ENCODE measurements at places on chromosomes 5 and 9. TPM values are rescaled to one million over a fixed set of nuclear protein-coding genes. Genes with fewer than 3 reads are reported as not detected.

DNA sequence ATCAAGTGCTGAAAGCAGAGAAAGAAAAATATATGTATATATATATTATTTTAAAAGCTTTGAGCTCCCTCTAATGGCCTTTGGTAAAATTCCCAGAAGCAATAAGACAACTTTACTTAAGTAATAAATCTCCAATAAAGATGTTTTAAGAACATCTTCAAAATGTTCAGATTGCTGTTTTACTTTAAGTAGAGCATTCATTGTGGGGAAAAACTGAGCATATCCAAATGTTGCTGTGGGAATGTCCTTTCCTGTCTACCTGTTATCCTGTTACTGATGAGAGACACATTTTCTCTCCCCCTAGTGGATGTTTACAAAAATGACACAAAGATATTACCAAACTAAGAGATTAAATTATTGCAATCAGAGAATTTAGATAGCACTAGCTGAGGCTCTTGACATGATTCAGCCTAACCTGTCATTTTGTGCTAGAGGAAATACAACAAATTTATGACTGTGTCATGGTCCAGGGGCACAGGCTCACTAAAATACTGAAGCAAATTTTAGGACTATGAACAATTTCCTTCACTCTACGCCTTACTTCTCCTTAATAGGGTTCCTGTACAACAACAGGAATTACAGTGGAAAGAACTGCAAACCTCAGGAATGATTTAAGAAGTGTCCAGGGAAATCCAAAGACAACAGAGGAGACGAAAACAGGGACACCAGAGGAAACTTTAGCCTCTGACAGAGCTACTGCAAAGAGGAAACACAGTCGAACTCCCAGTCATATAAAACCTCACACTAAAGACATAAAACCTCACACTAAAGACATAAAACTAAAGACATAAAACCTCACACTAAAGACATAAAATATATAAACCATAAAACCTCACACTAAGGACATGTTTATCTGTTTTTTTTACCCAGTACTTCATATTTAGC lies 24.3 kb upstream of the PRRC1 start:
- peaks cover 3% of the 10 kb centered on the region for H3K27me3 ChIP-seq
- H3K4me1 ChIP-seq = no peaks in the 10 kb centered on the region
- H3K27ac ChIP-seq = no peak overlapping the region
- no peak for DNase-seq
- no peak overlapping the region for H3K4me3 ChIP-seq

Gene GFI1B
- not detected for total RNA-seq

GRCh38 chr5:67283988-67284487 lies 87.4 kb upstream of the CD180 start:
- no peaks in the 10 kb centered on the region for H3K27me3 ChIP-seq
- DNase-seq = no peak
- no peaks in the 10 kb centered on the region for H3K36me3 ChIP-seq
- H3K27ac ChIP-seq = peak overlapping the region; percentile 42

DNA sequence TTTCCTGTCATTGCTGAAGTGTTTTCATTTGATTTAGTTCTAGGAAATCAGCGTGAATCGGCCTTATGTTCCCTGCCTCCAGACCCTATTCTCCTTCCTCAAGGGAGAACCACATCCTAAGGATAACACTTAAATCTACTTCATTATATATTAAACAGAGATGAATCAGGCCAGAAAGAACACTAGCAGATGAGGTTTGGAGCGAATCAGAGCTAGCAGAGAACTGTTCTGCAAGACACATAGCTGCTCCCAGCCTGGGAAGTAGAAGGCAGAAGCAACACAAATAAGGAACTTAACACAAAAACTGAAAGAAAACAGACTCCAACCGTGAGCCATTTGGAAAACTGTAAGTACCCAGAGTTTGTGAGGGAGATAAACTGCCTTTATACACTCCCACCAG lies 718.2 kb downstream of the SEMA5A start:
- no peak overlapping the region for H3K4me3 ChIP-seq
- H3K4me1 ChIP-seq = no peaks in the 10 kb centered on the region
- no peak overlapping the region for H3K27ac ChIP-seq
- no peak for DNase-seq

DNA sequence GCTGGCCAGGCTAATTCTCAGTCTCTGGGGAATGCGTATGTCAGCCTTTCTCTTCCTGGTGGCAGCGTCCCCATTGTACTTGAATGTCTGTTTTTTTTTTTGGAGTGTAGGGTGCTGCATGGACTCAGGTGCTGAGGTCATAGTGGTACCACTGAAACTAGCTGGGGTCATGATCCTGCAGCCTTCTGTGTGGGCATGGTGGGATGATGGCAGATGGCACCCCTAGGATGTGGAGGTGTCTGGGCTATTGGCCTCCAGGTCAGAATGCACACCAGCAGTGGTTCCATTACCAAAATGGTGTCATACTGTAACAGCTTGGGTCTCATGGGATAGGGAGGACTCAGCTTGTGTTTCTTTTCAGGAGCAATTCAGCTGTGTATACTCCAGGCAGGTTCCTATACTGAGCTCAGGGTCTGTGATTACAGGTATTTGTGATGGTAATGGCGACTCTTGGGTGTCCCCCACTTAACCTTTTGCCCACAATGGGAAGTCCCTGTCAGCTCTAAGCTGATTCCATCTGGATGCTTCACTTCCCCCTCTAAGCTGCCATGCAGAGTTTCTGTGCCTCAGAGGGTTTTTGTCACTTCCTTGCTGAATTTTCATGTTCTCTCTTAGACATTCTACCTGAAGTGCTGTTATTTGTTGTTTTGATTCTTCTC lies 17.9 kb downstream of the HSD17B4 start:
- H3K27me3 ChIP-seq = no peaks in the 10 kb centered on the region
- peaks cover 6% of the 10 kb centered on the region for H3K36me3 ChIP-seq
- no peak overlapping the region for H3K4me3 ChIP-seq
- H3K27ac ChIP-seq = no peak overlapping the region

Gene PAPPA
- 6.6 TPM for total RNA-seq

DNA sequence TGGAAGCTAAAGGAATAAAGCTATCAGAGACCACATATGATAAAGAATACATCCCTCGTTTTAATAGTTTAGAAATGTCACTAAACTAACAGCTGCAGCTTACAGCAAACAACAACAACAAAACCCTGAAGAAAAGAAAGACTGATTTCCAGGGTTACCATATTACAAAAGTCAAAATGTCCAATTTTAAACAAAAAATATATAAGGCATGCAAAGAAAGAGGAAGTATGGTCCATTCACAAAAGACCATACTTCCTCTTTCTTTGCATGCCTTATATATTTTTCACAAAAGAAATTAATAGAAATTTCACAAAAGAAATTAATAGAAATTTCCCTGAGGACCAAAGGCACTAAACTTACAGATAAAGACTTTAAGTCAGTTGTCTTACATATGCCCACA lies 354.2 kb downstream of the ARL15 start:
- no peak overlapping the region for H3K4me3 ChIP-seq
- no peak overlapping the region for H3K27ac ChIP-seq
- no peak for DNase-seq
- peaks cover 6% of the 10 kb centered on the region for H3K4me1 ChIP-seq

Gene SPINK7
- not detected for total RNA-seq

Gene FANCG
- 11.0 TPM for total RNA-seq

DNA sequence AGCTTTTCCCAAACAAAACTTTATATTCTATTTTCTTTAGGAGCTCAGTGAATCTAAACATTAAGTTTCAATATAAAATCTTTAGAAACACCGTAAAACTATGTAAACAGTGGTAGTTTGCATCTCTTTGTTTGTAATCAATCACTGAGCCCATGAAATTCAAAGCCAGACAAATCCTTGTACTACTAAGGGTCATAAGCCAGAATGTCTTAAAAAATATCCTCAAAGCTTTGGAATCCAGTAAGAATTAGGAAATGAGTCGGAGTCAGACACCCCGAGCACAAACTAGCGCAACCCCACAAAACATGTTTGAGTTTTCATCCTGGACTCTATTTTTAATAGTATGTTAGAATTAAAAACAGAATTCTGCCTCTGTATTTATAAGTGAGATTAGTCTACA lies 153.8 kb downstream of the HSPA4 start:
- H3K4me3 ChIP-seq = no peak overlapping the region
- no peaks in the 10 kb centered on the region for H3K27me3 ChIP-seq
- no peaks in the 10 kb centered on the region for H3K36me3 ChIP-seq
- DNase-seq = no peak

GRCh38 chr5:175246889-175247520 lies 197.0 kb downstream of the DRD1 start:
- peaks cover 14% of the 10 kb centered on the region for H3K4me1 ChIP-seq
- DNase-seq = no peak
- no peaks in the 10 kb centered on the region for H3K27me3 ChIP-seq
- no peak overlapping the region for H3K27ac ChIP-seq

DNA sequence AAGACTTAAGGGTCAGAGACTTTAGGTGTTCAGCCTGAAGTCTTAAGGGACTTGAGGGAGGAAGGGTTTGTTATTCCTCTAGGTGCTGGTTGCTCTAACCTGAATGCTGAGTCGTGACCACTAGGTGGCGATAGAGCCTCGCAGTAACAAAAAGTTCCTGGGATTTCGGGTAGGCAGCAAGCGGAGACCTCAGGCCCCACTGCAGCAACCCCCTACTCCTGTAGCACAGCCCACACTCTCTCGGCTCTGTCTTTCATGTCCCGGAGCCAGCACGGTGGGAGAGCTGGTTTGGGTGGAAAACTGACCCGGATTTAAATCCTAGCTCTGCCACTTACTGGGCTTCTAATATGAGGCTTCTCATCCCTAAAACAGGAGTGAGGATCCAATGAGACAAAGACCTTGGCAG lies 100.3 kb upstream of the PANK3 start:
- peak; percentile 83 for DNase-seq
- H3K27ac ChIP-seq = no peak overlapping the region
- no peaks in the 10 kb centered on the region for H3K27me3 ChIP-seq
- no peaks in the 10 kb centered on the region for H3K4me1 ChIP-seq
- H3K36me3 ChIP-seq = no peaks in the 10 kb centered on the region

- H3K4me3 ChIP-seq = no peak overlapping the region
- H3K4me1 ChIP-seq = no peaks in the 10 kb centered on the region
- H3K27me3 ChIP-seq = no peaks in the 10 kb centered on the region
- no peak overlapping the region for H3K27ac ChIP-seq
- H3K36me3 ChIP-seq = no peaks in the 10 kb centered on the region
Observed at GRCh38 chr9:18881758-18882157, 151.3 kb downstream of the SAXO1 start.

GRCh38 chr9:135480940-135481310 lies 1.3 kb downstream of the PPP1R26 start:
- H3K4me1 ChIP-seq = no peaks in the 10 kb centered on the region
- H3K27ac ChIP-seq = no peak overlapping the region
- no peaks in the 10 kb centered on the region for H3K27me3 ChIP-seq
- peak overlapping the region; percentile 74 for H3K4me3 ChIP-seq
- DNase-seq = no peak

DNA sequence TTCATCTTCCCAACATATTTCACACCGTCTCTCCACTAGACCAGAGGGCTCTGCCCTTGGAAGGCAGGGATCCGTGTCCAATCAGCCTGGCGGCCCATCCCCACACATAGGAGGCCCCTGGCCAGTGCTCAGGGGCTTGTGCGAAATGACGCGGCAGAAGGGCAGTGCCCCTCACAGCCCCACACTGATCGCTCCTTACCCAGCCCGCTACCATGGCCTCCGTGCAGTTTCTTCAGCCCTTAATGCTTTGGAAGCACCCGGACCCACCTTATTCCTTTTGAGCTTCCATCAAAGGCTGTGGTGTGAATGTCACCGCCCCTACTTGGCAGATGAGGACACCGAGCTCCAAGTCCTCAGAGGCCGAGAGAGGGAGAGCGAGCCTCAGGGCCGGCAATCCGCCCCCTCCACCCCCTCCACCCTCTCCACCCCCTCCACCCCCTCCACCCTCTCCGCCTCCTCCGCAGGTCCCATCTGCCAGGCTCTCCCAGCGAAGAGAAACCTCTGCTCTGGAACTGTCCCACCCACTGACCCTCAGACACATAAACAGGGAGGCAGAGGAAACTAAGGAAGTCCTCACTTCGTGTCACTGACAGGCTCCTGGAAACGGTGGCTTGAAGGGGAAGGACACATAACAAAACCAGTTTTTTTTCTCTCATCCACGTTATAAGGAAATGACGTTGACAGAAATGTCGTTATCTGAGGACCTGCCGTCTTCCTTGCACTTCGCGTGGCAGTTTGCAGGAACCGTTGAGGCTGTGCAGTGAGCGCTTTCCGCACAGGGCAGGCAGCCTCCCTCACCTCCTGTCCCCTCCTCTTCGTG lies 13.9 kb downstream of the QSOX2 start:
- H3K4me3 ChIP-seq = no peak overlapping the region
- no peaks in the 10 kb centered on the region for H3K4me1 ChIP-seq
- no peak for DNase-seq
- H3K36me3 ChIP-seq = no peaks in the 10 kb centered on the region
- H3K27me3 ChIP-seq = no peaks in the 10 kb centered on the region

Gene FOXD4L4
- 0.16 TPM for total RNA-seq

DNA sequence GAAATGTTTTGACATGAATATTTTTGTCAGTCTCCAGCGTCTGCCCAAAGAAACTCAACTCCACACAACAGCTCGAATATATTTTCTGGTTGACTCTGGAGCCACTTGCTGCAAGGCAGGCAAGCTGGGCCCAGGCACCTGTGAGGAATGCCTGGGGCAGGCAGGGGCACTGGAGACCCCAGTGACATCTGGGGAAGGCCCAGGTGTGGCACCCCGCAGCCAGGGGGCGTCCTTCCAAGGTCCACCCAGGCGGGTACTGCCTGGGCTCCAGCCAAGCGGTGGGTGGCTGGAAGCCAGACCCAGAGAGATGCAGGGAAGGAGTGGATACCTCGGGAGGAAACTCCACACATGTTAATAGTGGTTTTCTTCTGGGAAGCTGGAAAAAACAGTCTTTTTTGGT lies 125.9 kb downstream of the PHF2 start:
- H3K36me3 ChIP-seq = no peaks in the 10 kb centered on the region
- no peak for DNase-seq
- no peaks in the 10 kb centered on the region for H3K4me1 ChIP-seq
- no peak overlapping the region for H3K4me3 ChIP-seq
- no peak overlapping the region for H3K27ac ChIP-seq

- no peak for DNase-seq
- H3K36me3 ChIP-seq = peaks cover 5% of the 10 kb centered on the region
- no peaks in the 10 kb centered on the region for H3K4me1 ChIP-seq
Observed at GRCh38 chr9:6984941-6985578, 227.3 kb downstream of the KDM4C start.

- H3K36me3 ChIP-seq = no peaks in the 10 kb centered on the region
- H3K4me3 ChIP-seq = no peak overlapping the region
- H3K4me1 ChIP-seq = no peaks in the 10 kb centered on the region
- DNase-seq = no peak
- H3K27ac ChIP-seq = no peak overlapping the region
- H3K27me3 ChIP-seq = no peaks in the 10 kb centered on the region
Observed at GRCh38 chr5:158737536-158738027, 362.1 kb downstream of the EBF1 start.

Gene NRG2
- total RNA-seq = 4.8 TPM

GRCh38 chr5:102591650-102592049 lies 92.8 kb upstream of the SLCO6A1 start:
- no peaks in the 10 kb centered on the region for H3K4me1 ChIP-seq
- no peak for DNase-seq
- H3K36me3 ChIP-seq = no peaks in the 10 kb centered on the region
- H3K4me3 ChIP-seq = no peak overlapping the region

Measured in sigmoid colon (tissue), 7 donors.